B cell (primary cell): ENCODE measurements at places on chromosomes 6 and 20. TPM values are rescaled to one million over a fixed set of nuclear protein-coding genes. Genes with fewer than 3 reads are reported as not detected.

DNA sequence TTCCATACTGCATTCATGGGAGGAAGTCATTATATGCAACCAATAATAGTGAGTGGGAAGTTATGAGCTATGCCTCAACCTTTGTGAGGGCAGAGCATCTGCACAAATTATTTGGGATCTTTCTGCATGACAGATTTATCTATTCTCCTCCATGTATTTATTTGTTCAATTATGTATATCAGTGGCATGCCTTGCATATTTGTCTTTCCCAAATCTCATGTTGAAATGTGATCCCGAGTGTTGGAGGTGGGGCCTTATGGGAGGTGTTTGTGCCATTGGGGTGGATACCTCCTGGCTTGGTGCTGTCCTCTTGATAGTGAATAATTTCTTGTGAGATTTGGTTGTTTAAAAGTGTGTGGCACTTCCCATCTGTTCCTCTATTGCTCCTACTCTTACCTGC lies 1246.0 kb upstream of the CITED2 start:
- no peaks in the 10 kb centered on the region for H3K36me3 ChIP-seq
- H3K4me3 ChIP-seq = no peak overlapping the region
- no peaks in the 10 kb centered on the region for H3K4me1 ChIP-seq
- no peak overlapping the region for H3K27ac ChIP-seq
- no peaks in the 10 kb centered on the region for H3K27me3 ChIP-seq

- no peak for DNase-seq
- H3K36me3 ChIP-seq = no peaks in the 10 kb centered on the region
- H3K27ac ChIP-seq = no peak overlapping the region
- no peaks in the 10 kb centered on the region for H3K27me3 ChIP-seq
- H3K4me3 ChIP-seq = no peak overlapping the region
Observed at GRCh38 chr6:6661684-6662083, 73.2 kb downstream of the LY86 start.

Gene ATP9A
- total RNA-seq = 0.22 and 0.32 TPM in 2 replicates

Gene OR2H2
- not detected in 2 replicates for total RNA-seq

Gene C6orf136
- total RNA-seq = 24.9 and 37.2 TPM in 2 replicates

Gene C6orf58
- total RNA-seq = not detected in 2 replicates
